ENCODE measurements at places on chromosomes 1 and 21.

- DNase-seq = no peak
These were observed 90.8 kb downstream of the DDAH1 start for GRCh38 chr1:85374160-85374559.

GRCh38 chr1:46717654-46718053 lies 1.3 kb downstream of the EFCAB14 start:
- DNase-seq = no peak

DNA sequence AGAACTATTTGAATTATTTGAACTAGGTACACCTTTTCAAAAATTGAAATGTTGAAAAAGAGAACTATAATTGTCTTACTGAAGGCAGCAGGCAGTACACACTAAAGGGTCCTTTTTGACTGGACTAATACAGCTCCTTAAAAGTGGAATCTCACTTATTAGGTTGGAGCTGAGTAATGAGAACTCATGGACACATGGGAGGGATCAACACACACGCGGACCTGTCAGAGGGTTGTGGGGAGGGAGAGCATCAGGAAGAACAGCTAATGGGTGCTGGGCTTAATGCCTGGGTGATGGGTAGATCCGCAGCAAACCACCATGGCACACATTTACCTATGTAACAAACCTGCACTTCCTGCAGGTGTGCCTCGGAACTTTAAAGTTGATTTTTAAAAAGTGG lies 145.0 kb downstream of the BRINP2 start:
- DNase-seq = no peak

DNA sequence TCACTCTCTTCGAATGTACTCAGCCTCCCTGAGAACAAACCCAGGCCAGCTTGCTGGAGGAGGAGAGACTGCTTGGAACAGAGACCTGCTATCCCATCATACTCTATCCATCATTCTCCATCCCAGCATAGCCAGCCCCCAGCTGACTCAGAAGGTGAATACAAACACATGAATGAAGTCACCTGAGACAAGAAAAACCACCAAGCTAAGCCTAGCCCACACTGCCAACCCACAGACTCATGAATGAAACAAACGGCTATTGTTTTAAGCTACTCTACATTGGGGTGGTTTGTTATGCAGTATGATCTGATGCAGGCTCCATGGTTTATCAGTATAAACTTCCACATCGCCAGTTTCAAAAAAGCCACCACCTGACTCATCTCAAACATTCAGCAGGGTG lies 395.6 kb downstream of the SETD4 start:
- DNase-seq = no peak

DNA sequence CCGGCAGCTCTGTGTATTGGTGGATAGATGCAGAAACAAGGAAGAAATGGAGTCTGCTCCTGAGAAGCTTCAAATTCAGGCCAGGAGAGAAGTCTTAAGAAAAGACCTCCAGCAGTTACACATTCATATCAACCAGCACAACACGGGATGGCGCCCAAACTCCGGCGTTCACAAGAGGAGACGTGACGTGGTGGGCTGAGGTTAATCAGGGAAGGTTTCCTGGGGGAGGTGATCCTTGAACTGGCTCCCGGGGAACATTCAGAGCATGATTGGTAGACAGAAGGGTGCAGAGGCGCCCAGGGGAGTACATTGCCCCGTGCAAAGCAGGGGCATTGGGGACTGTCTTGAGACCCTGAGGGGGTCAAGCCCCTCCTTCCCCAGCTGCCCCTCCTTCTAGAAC lies 27.7 kb upstream of the SPSB1 start:
- DNase-seq = no peak

GRCh38 chr1:97202481-97203380 lies 481.1 kb downstream of the PTBP2 start:
- DNase-seq = no peak

GRCh38 chr1:15849775-15850324 lies 2.3 kb downstream of the SPEN start:
- peak; percentile 64 for DNase-seq

- no peak for DNase-seq
These were observed 51.8 kb downstream of the PKN2 start for GRCh38 chr1:88735909-88736308.

DNA sequence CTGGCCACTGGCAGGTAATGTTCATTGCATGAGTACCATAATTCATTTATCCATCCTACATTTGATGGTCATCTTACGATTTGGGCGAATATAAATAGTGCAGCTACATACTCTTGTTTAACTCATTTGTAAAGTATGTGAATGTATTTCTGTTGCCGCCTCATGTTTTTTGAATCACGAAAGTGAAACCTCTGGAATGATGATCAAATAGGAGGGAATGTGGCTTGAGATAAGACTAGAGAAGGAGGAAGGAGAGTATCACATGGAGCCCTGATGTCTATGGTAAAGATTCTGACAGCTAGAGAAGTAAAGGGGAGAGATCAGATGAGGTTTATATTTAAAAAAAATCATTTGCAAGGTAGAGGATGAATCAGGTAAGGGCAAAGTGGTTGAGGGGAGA lies 8.0 kb downstream of the MRPS14 start:
- no peak for DNase-seq

- no peak for DNase-seq
These were observed 23.9 kb downstream of the LGR6 start for GRCh38 chr1:202217516-202217915.

DNA sequence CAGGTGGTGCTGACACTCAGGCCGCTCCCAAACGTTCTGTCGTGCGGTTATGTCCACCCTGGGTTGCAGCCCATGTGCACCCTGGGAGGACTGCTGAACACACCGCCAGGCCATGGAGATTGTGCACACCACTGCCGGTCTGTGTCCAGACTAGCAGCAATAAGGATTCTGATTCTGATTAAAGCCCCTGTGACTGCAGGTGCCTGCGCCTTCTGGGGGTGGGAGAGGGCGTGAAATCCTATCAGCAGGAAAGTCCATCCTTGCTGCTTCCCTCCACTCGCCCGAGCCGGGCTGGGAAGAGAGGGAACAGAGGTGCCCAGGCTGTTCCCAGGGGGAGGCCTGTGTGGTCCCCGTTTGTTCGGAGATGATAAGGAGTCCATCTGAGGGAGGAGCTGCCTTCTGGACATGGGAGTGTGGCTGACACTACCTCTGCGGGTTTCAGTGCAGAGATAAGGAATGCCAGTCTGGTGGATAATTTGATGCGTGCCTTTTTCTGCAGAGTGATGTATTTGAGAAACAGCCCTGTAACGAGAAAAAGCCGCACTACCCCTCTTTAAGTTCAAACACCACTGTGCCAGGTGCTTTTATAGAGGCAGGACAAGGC lies 41.2 kb downstream of the BACE2 start:
- DNase-seq = no peak

DNA sequence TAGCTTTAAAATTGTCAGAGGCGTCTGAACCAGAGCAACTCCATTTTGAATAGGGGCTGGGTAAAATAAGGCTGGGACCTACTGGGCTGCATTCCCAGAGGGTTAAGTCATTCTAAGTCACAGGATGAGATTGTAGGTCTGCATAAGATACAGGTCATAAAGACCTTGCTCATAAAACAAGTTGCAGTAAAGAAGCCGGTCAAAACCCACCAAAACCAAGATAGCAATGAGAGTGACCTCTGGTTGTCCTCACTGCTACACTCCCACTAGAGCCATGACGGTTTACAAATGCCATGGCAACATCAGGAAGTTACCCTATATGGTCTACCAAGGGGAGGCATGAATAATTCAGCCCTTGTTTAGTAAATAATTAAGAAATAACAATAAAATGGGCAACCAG lies 143.6 kb downstream of the GABPA start:
- DNase-seq = no peak

- DNase-seq = no peak
These were observed 2010.5 kb downstream of the NCAM2 start for GRCh38 chr21:23008601-23009202.

DNA sequence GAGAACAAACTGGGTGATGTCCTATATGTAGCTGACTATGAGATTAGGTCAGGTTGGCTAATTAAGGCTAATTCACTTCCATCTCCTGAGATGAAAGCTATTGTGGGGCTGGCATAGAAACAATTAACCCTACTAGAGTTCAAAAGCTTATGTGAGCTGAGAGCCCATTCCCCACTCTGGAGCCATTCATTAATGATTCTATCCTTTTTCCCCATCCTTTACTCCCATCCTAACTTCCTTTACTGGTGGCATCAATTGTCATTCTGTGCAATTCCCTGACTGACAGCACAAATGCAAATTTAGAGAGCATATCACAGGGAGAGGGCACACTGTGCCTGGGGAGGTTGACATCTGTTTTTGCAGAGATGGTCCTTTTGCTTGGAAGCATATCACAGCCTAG lies 103.9 kb downstream of the URB2 start:
- no peak for DNase-seq

DNA sequence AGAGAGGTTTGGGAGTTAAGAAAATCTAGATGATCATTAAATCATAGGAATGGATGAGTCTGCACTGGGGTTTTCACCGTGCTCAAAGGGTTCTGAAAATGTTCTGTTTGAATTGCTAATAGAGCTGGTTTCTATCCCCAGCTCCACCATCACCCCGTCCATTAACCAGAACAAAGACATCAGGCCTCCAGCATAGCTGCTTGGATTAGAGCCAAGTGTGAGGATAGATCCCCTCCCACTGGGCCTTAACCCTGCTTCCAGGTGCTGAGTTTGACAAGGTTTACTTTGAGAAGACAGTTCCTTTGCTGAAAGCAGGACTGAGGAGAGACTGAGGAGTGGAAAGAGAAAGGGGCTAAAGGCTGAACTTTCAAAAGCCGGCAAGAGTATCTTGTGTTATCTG lies 48.3 kb downstream of the MPZL1 start:
- DNase-seq = no peak

- DNase-seq = no peak
These were observed 64.8 kb downstream of the MYOM3 start for GRCh38 chr1:24047110-24047477.

GRCh38 chr1:108551137-108551862 lies 8.6 kb upstream of the EEIG2 start:
- no peak for DNase-seq

DNA sequence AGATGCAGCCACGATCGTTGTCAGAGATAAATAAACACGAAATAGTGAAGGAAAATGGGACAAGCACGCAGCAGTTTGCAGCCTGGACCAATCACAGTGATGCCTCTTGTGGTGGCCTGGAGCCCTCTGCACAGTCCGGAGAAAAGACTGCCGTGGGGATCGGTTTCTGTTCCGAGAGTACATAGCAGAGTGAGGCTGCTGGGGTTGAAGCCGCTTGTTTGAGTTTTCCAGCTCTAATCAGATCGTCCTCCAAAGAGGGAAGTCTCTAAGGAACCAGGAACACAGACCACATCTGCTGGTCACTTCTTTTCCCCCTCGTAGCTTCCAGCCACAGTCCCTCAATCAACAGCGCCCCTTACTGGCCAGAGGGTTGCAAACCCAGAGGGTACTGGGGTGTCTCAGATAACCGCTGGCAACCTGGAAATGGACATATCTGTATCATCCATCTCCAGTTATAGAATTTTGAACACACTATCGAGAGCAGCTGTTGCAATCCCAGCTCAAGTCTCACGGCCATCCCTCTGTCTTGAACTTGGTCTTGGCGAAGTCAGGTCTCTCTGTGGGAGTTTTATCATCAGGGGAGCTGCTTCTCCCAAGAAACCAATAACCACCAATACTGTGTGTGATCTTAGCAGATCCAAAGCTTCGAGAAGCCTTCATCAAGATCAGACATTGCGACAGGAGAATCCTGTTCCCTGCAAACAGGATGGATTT lies 57.4 kb downstream of the OLIG1 start:
- peak; percentile 70 for DNase-seq

DNA sequence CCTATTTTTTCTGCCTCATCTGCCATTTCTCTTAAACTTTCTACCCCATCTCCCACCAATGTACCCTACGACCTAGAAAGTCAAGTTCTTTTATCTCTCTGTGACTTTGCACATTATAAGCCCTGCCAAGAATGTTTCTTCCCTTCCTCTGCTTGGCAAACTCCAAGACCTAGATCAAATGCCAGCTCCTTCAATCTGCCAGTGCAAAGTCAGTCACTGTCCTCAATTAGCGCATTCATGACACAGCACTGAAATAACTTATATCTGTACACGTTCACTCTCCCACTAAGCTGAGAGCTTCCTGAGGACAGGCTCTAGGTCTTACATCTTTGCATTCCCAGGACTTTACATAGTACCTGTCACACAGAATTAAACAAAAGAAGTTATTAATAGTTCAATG lies 21.4 kb upstream of the LSM10 start:
- DNase-seq = no peak

DNA sequence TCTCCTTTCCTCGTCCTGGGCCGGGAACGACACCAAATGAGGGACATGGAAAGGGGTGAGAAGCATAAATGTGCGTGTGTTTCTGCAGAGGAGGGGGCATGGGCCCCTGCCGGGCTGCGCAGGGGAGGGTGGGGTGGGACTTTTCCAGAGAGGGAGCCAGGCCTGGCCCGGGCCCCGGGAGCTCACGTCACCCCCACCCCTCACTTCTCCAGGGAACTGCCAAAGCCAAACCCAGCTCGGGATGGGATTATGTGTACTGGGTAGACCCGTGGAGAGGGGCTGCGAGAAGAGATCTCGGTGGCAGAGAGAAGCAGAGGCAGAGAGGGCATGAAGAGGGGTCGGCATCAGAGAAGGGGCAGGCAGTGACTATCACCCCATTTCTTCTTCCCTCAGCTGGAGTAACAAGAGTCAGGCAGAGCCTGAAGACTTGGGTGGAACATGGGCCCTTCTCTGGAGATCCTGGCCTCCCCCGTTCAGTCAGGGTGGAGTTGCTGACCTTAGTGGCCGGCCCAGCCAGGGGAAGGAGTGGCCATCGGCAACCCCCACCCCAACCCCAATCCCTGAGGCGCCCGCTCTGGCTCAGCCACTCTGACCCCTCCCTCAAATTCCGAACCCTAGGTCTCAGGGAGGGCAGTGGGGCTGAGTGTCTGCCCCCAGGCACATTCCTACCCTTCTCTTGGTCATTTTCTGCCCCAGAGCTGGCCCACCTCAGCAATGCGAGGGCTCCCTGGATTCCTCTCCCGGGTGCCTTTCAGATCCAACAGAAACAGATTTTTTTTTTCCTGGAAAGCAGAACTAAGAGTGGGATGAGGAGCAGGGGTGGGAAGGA lies 1.2 kb downstream of the ADAMTSL4 start:
- DNase-seq = no peak

- no peak for DNase-seq
These were observed 15.5 kb downstream of the SAMSN1 start for GRCh38 chr21:14530592-14530991.

- DNase-seq = no peak
These were observed 9.0 kb downstream of the CLDN19 start for GRCh38 chr1:42730988-42731387.

DNA sequence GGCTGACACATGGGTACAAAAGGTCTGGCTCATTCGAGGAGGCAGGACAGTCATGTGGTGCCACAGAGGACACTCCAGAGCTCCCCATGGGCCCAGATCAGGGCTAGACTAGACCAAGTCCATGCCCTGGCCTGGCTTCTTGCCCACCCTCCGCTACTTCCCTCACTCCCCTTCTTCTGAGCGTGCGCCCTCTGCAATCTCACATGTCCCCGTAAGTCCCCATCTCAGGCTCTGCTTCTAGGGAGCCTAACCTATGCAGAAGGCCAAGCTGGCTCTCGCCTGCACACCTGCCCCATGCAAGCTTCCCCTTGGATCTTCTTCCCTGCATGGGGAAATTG lies 553.6 kb downstream of the PTPRU start:
- no peak for DNase-seq

Data from NCI-H1930 (cell line).